ENCODE measurements at places on chromosomes 7 and 10.

- no peak for DNase-seq
Observed at GRCh38 chr10:131844529-131845084, 56.2 kb upstream of the PPP2R2D start.

DNA sequence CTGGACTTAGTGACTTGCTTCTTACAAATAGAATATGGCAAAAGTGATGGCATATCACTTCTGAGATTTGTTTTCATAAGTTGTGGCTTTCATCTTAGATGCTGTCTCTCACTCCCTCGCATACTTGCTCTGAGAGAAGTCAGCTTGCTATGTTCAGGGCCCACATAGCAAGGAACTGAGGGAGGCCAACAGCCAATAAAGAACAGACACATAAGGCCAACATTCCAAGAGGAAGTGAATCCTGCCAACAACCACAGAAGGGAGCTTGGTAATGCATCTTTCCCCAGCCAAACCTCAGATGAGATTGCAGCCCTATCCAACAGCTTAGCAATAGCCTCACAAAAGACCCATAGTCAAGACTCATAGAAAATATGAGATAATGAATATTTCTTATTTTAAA lies 39.2 kb upstream of the DMTF1 start:
- no peak for DNase-seq

DNA sequence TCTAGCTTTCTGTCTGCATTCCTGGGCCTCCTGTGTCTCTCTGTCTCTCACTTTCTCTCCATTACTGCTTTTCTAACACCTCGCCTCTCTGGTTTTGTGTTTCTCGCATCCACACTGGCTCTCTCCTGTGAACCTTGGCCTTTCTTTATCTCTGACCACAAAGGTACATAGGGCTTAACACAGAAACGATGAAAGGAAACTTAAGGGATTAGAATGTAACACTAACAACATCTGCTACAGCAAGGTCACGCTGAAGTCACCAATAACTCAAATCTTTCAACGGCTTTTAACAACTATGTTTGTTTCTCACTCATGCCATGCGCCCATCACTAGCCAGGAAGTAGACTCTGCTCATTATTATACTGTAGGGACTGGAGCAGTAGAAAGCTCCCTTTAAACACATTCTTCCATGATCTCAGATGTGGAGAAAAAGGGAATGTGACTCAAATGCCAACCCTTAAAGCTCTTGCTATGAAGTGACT lies 9.3 kb upstream of the OR6V1 start:
- no peak for DNase-seq

- DNase-seq: peak; percentile 28
Observed at GRCh38 chr10:69644658-69645295, 14.7 kb downstream of the FAM241B start.

DNA sequence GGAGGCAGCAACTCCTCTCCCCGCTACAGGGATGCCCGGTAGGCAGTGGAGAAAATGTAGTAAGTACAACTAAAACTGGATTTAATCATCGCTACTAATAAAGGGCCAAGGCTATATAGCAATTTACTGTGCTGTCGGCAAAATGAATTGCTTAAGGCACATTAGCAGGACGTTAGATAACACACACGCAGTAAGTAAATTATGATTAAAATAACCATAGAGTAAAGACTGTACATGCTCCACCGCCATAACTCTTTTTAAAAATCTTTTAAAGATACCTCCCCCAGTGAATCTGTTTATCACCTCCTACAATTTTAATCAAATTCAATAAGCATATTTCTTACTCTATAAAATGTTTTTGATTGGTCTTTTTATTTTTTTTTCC lies 371.4 kb upstream of the MGMT start:
- no peak for DNase-seq

- no peak for DNase-seq
Observed at GRCh38 chr10:117519879-117520278, 22.7 kb upstream of the EMX2 start.

Measured in stimulated activated CD4-positive, alpha-beta T cell treated with anti-CD3 and anti-CD28 coated beads, Interleukin-12 subunit alpha, Interleukin-12 subunit beta, amount 100 ng/mL, for 4 hours (primary cell).